NCI-H524 (cell line): ENCODE measurements at places on chromosomes 12 and 14.

- no peak for DNase-seq
These were observed 10.9 kb upstream of the SYCP3 start for GRCh38 chr12:101750152-101750551.

DNA sequence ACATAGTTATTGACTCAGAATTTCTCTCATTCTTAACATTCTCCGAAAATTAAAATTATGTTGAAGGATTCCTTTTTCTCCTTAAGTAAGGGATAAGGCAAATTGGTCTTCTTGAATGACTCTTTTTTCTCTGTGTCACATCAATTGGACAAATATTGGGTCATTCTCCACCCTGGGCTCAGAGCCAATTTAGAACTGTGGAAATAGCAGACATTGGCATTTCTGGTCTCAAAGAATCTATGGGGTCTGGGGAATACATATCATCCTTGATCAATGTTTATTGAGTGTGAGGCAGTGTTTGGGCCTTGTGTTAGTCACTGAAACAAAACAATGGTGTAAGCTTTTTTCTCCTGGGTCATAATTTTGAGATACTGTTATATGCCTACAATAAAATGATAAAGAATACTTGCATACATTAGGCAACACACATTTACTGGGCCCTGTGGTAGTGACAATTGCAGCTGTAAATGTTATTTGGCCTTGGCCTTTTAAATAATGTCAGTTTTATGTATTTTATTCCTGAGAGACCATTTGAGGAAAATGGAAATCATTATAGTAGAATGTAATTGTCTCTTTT, 414.6 kb downstream of the TMEM132D start:
- DNase-seq, result no peak

DNA sequence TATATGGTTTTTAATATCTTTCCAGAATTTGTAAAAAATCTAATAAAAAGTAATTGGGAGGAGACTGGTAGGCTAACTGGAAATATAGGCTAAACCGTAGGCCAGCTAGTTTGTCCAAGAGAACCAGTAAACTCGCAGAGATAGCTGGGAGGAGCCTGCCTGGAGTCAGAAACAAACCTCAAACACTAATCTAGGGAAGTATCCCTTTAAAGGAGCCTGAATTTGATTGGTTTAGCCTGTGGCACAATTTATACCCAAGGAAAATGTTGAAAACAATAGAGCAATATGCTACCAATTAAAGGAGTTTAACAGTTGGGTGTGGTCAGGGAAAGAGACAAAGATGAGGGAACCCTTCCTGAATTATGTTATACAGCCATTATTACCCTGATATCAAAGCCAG, 109.6 kb downstream of the EML5 start:
- DNase-seq, result no peak

- no peak for DNase-seq
These were observed 1.4 kb upstream of the TMEM132C start for GRCh38 chr12:128265566-128265965.

GRCh38 chr12:108728820-108729611, 2.3 kb downstream of the CORO1C start:
- no peak for DNase-seq

- DNase-seq, result no peak
These were observed 1.7 kb downstream of the FITM1 start for GRCh38 chr14:24132061-24132685.

DNA sequence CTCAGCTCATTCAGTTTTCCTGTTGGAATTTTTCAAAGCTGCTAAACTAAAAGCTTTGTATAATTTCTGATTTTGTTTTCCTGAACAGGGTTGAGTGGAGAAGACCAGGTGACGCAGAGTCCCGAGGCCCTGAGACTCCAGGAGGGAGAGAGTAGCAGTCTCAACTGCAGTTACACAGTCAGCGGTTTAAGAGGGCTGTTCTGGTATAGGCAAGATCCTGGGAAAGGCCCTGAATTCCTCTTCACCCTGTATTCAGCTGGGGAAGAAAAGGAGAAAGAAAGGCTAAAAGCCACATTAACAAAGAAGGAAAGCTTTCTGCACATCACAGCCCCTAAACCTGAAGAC, 367.1 kb upstream of the OR4E1 start:
- no peak for DNase-seq

DNA sequence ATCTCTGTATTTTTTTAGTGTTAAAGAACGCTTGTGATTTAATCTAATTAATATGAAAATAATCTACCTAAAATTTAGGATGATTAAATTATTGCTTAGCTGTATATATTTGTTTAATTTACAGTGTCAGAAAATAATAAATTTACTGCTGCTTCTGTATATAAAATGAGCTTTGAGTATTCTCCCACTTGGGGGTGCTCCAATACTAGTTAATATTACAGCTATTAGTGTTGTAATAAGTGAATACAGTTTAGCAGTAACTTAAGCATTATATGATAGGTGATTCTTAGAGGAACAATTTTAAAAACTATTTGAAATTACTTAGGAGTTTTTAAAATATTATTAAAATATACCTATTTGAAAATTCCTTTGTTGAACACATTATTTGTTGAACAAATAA, 62.2 kb downstream of the PAPOLA start:
- DNase-seq, result no peak

- no peak for DNase-seq
These were observed 9.3 kb downstream of the EPS8 start for GRCh38 chr12:15779925-15780324.

- DNase-seq, result peak; percentile 62
These were observed 408.5 kb downstream of the ZFP36L1 start for GRCh38 chr14:68384335-68384734.

- DNase-seq, result peak; percentile 99
These were observed 77.4 kb upstream of the GTF2A1 start for GRCh38 chr14:81298122-81298521.

DNA sequence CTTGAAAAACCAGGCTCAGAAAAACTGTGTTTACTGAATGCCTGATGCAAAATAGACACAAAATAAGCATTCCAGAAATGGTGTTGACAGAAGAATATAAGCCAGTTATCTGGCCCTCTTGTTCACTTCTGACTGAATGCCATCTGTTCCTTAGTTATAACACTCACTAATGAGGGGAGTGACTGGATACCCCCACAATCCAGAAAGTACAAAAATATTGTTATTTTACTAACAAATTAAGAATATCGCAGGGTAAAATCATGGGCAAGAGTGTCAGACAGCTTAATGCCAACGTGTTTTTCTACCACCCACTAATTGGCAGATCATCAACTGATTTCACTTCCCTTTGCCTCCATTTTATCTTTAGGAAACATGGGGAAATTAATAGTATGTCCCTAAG, 477.3 kb upstream of the FLRT2 start:
- DNase-seq, result peak; percentile 43

GRCh38 chr12:55728186-55728938, 447 bp downstream of the CD63 start:
- no peak for DNase-seq

DNA sequence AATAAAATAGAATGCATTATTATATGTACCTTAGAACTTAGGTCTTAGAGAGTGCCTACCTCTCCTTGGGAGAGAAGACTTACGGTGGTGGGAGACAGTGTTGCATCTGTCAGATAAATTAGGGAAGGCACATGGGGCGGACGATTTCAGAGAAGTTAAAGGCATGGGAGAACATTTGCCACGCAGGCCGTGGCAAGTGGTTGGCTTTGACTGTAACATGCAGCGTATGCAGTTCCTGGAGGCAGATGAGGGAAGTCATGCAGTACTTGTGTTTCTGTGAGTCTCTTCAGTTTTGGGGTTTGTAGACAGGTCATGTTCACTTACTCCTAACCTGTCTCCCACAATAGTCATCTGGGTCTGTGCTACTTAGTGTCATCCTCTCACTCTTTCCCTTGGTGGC, 43.6 kb downstream of the ETV6 start:
- DNase-seq, result no peak

GRCh38 chr14:97747316-97747715, 950.1 kb downstream of the VRK1 start:
- no peak for DNase-seq

- no peak for DNase-seq
These were observed 459.5 kb downstream of the RMST start for GRCh38 chr12:97921979-97922722.

- DNase-seq, result no peak
These were observed 5.0 kb upstream of the SLC38A4 start for GRCh38 chr12:46830731-46831334.

GRCh38 chr14:103544388-103545218, 15.6 kb downstream of the TRMT61A start:
- DNase-seq, result no peak

GRCh38 chr14:103097994-103098957, 3.8 kb downstream of the EXOC3L4 start:
- DNase-seq, result no peak

GRCh38 chr12:26666286-26666685, 166.7 kb downstream of the ITPR2 start:
- DNase-seq, result no peak

DNA sequence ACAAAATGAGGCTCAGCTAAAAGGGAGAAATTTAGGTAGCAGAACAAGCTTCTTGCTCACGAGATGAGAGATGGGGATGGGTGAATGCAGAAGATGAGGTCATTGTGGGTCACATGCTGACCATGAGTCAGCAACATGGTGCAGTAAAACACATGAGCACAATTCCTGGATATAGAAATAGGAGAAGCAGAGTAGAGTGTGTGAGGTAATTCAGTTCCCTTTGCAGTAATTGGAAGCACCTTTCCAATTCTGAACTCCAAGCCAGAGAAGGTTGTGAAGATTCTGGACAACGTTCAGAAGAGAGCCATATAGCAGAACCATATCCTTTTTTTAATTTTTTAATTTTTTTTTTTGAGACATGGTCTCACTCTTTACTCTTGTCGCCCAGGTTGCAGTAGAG, 62.0 kb upstream of the LMNTD1 start:
- no peak for DNase-seq

- no peak for DNase-seq
These were observed 209.3 kb downstream of the TMEM132C start for GRCh38 chr12:128476266-128476665.

GRCh38 chr14:33564774-33565630, 385.9 kb downstream of the EGLN3 start:
- no peak for DNase-seq

GRCh38 chr12:83801972-83802371, 1110.6 kb downstream of the SLC6A15 start:
- DNase-seq, result no peak

- peak; percentile 94 for DNase-seq
These were observed 233.8 kb downstream of the ITPR2 start for GRCh38 chr12:26599096-26599695.

- no peak for DNase-seq
These were observed 24.4 kb downstream of the RCOR1 start for GRCh38 chr14:102616799-102617198.

GRCh38 chr12:97561619-97562290, 99.2 kb downstream of the RMST start:
- no peak for DNase-seq

DNA sequence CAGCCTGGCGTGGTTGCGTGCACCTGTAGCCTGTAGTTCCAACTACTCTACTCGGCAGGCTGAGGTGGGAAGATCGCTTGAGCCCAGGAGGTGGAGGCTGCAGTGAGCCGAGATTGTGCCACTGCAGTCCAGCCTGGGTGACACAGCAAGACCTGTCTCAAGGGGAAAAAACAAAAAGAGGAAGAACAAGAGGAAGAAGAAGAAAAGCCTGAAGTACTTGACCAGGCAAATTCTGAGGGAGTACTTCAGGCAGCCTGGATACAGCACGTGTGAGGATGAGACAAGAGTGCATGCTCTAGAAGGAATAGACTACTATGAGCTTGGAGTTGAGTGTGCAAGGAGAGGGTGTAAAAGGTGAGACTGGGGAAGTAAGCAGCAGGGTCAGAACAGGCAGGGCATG, 1.8 kb downstream of the GDF3 start:
- DNase-seq, result no peak

- DNase-seq, result no peak
These were observed 6.7 kb downstream of the ANO4 start for GRCh38 chr12:100801320-100801719.
